ENCODE measurements at places on chromosomes 4 and X.

- DNase-seq: no peak
Observed at GRCh38 chrX:39990388-39990787, 107.4 kb downstream of the BCOR start.

- DNase-seq: no peak
Observed at GRCh38 chrX:95505721-95506120, 1178.9 kb upstream of the DIAPH2 start.

GRCh38 chr4:10173754-10174749, 57.5 kb upstream of the WDR1 start:
- no peak for DNase-seq

- DNase-seq: no peak
Observed at GRCh38 chr4:83285055-83285407, 433 bp upstream of the COQ2 start.

DNA sequence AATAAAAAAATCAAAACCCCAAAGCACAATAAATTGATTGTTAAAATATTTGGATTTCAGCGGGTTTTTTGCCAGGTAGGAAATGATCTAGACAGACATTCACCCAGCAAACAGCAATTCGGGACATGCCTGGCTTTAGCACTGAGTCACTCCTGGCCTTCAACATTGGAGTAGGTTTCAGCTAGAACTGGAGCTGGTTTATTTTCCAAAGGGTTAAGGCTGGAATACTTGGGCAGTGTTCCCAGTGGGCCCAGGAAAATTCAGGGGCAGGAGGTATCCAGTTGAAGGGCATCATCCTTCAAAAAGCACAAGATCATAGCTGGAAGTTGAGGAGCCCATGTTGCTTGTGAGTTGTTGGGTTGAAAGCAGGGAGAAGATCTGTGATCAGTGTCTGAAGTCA, 41.0 kb downstream of the TXLNG start:
- no peak for DNase-seq

GRCh38 chr4:67700116-67700737, 728 bp downstream of the UBA6 start:
- DNase-seq: no peak

- no peak for DNase-seq
Observed at GRCh38 chr4:53854991-53855568, 209.3 kb downstream of the CHIC2 start.

DNA sequence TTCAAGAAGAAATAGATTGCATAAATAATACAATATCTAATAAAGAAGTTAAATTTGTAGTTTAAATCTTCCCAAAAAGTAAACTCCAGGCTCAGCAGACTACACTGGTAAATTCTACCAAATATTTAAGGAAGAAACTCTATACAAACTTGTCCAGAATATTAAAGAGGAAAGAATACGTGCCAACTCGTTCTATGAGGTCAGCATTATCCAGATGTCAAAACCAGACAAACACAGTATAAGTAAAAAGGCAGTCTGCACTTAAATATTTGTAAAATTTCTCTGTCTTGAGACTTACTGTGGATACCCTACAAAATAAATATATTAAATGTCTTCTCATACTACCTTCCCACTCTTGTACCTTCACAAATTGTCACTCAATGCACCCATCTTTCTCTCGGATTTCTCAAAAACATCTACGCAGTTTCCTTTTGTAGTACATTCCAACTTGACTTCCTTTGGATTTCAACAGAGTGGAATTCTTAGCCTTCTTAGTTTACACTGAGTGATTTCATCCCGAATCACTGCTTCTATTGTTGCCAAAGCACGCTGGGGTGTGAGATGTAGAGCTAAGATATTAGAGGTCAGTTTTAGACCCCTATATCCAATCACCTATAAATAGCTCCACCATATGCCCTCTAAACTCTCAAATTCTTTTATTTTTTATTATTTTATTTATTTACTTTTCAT, 71.6 kb upstream of the MAB21L2 start:
- peak; percentile 17 for DNase-seq

GRCh38 chr4:121554382-121554781, 142.4 kb downstream of the ANXA5 start:
- peak; percentile 75 for DNase-seq

GRCh38 chrX:119230850-119231249, 5.2 kb upstream of the PGRMC1 start:
- DNase-seq: no peak

DNA sequence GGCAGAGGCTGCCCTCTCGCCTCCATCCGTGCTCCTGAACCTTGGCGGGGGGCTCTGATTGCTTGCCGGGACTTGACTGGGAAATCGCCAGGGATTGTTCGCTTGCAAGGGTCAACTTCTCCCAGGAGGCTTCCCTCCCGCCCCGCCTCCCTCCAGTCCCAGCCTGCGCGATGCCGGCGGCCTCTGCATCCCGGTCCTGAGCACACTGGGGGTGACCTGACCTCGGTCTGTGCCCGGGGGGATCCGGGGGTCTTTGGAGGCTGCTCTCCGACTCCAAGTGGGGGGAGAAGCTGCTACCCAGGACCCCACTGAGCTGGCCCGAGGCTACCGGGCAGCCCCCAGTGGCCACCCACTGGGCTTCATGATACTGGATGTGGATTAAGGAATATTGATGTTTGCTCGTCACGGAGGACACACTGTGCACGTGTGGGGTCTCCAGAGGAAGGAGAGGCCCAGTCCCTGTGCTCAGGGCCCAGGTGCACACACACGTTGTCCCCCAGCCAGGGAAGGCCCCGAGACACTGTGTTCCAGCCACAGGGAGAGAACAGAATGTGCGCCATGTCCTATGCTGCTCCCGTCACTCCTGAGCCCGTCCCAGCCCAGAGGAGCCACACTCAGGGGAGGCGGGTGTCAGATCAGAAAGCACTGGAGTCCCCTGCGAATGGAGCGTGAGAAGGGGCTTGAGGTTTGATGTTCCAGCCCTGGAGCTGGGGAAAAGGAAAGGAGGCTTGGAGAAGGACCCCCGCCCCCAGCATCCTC, 55.9 kb upstream of the NKX1-1 start:
- DNase-seq: peak; percentile 49

GRCh38 chrX:30151964-30152363, 63.4 kb upstream of the MAGEB2 start:
- DNase-seq: no peak

DNA sequence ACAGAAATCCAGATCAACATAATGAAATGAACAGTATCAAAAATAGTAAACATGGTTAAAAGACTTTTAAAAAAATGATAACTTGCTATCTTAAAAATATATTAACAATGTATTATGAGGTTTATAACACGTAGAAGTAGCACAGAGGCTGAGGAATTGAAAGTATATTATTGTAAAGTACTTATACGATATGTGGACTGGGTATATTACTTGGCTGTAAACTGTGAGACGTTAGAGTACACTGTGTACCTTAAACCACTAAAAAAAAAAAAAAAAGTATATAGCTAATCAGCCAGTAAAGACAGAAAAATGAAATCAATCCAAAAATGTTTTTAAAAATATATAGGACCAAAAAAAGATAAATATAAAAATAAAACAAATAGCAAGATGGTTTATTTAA, 120.6 kb downstream of the TET2 start:
- DNase-seq: no peak

DNA sequence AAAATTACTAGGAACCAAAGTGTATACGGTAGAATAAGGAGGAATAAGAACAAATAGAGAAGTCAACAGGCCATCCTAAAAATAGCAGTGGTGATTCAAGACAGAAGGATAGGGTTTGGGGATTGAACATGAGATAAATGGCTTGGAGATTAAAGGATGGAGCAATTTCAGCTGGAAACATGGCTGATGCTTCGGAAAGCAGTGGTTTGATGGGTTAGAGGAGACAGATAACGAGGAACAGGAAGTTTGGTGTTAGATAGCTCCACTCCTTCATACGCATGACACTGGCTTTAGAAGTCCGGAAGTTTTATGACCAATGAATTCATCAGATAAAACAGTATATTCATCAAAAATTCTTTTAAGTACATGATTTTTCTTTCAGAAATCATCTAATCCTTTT, 70.8 kb upstream of the GALNTL6 start:
- no peak for DNase-seq

DNA sequence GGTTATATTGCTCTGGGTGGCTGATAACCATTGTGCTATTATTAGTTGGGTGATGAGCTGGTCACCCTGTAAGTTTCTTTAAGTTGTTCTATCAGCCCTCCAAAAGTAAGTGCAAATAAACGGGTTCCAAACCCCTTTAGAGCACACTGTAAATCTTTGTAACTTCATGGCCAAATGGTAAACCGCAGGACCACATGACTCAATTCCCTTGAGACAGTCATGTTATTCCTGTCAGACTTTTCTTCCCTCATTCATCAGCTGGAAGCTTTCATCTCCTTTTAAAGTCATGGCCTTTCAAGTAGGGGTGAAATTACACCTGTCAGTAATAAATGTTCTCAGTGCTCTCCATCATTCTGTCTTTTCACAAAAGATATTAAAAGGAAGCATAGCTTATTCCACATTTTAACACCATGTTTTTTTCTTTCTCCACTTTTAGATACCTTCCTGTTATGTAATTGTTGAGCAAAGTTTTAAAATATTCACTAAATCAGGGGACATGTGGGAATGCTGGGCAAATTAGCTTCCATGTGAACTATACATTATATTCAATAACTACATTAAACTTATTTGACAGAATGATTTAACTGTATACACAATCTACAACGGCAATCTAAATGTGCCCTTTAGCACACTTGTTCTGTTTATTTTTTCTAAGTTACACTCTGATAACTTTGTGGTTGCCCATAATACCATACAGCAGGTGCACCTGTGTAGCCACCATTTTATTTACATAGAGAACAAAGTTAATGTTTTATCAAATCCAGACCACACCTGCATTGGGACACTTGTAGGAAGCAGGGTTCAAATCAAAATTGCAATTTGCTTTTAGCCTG, 275.5 kb downstream of the CFAP299 start:
- DNase-seq: no peak

- no peak for DNase-seq
Observed at GRCh38 chrX:2500803-2501558, at the start of the genes DHRSX and ZBED1. DHRSX (minus strand) TSS chrX:2500976; CDS start chrX:2500925, 51 bp downstream. ZBED1 (minus strand) TSS chrX:2500976; CDS start chrX:2490719, 10,257 bp downstream.

DNA sequence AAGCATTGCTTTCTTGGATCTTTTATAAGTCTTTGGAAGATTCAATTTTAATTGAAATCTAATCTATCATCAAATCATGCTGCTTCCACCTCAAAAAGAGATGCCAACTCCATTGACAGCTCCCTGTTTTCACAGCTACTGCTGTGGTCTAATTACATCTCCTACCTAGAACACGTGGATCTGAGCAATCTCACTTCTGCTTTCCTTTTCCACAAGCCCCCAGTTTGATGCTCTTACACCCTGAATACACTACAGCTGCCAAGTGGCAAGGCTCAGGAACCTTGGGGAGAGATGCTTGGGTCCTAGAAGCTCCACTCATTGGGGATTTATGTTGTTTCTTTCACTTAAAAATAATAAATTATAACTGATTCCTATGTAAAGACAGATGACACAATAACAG, 172.0 kb downstream of the CFAP299 start:
- no peak for DNase-seq

DNA sequence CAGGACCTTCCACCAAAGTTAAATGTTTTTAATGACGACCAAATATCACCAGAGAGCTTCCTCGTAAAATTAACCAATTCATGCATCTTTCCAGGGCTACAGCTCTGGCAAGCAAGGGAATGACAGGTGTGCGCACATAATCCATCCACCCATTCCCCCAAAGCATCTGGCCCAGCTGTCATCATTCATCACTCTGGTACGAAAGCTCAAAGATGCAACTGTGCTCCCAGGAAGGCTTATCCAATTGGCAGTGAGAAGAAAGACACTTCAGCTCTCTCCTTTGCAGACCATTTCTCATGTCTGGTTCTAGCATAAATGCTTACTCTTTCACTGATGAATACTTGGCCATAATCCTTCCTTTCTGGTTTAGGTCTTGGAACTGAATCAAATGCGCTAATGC, 139.2 kb downstream of the NSUN7 start:
- DNase-seq: peak; percentile 30

DNA sequence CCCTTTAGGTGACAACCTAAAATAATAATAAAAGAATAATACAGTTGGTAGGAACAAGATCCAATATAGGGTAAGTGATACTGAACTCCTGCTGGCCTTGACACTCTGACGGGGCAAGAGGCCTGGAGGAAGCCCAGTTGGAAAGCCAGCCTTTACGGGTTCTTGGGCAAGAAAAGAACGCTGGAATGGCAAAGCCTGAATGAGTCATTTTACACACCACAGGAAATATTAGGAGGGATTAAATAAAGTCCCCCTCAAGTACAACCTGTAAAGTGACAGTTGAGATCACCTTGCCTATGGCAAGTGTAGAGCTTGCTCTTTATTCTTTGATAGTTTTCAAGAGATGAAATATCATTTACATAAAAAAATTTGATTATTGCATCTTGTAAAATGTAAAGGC, 244.5 kb upstream of the TLL1 start:
- DNase-seq: no peak

GRCh38 chr4:4666693-4667621, 125.1 kb upstream of the STX18 start:
- peak; percentile 66 for DNase-seq

DNA sequence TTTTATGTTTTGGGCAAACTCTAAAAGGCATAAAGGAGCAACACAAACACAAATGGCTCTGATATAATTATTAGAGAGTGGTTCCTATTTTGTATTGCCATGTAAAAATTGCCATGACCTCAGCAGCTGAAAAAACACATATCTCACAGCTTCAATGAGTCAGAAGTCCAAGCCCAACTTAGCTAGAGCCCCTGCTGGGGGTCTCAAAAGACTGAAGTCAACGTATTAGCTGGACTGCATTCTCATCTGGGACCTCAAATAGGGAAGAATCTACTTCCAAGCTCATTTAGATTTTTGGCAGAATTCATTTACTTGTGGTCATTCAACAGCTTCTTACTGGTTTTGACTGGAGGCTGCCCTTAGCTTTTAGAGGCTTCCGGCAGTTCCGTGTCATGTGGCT, 47.4 kb downstream of the FREM3 start:
- DNase-seq: no peak

GRCh38 chrX:13685126-13685763, 3.7 kb upstream of the RAB9A start:
- no peak for DNase-seq

GRCh38 chr4:82780752-82781231, 17.8 kb downstream of the SCD5 start:
- DNase-seq: peak; percentile 65

GRCh38 chr4:94889946-94890345, 132.2 kb downstream of the BMPR1B start:
- DNase-seq: no peak

GRCh38 chr4:62260254-62260653, 1060.1 kb downstream of the ADGRL3 start:
- DNase-seq: no peak

DNA sequence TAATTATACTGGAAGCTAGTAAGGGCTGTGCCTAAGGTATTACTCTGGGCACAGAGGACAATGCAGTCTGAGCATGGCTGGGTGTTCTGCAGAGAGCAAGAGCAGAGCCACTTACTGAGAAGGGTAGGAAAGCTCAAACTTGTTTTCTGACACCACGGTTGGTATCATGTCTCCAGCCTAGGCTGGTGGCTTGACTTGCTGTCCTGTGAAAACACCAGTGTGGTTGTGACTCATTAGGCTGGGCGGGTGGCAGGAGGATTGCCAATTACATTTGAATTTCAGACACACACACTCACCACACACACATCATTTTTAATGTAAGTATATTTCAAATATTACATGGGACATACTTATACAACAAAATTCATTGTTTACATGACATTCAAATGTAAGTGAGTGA, 19.7 kb upstream of the MTM1 start:
- DNase-seq: no peak

GRCh38 chrX:17542123-17542522, 167.1 kb downstream of the NHS start:
- no peak for DNase-seq

Data from eye (tissue), 1 donor.